AG04450 (cell line): ENCODE measurements at places on chromosomes 2 and 18. TPM values are rescaled to one million over a fixed set of nuclear protein-coding genes. Genes with fewer than 3 reads are reported as not detected.

B3GNT7 gene
- polyA plus RNA-seq, result 0.02 and 0.06 TPM in 2 replicates

SP9 gene
- not detected in 2 replicates for polyA plus RNA-seq

REG3G gene
- not detected in 2 replicates for polyA plus RNA-seq

CNGA3 gene
- not detected in 2 replicates for polyA plus RNA-seq

PPP1R7 gene
- polyA plus RNA-seq, result 73.9 and 99.0 TPM in 2 replicates

GRCh38 chr2:39188960-39189494 lies 54.7 kb downstream of the CDKL4 start:
- no peak for DNase-seq

DNA sequence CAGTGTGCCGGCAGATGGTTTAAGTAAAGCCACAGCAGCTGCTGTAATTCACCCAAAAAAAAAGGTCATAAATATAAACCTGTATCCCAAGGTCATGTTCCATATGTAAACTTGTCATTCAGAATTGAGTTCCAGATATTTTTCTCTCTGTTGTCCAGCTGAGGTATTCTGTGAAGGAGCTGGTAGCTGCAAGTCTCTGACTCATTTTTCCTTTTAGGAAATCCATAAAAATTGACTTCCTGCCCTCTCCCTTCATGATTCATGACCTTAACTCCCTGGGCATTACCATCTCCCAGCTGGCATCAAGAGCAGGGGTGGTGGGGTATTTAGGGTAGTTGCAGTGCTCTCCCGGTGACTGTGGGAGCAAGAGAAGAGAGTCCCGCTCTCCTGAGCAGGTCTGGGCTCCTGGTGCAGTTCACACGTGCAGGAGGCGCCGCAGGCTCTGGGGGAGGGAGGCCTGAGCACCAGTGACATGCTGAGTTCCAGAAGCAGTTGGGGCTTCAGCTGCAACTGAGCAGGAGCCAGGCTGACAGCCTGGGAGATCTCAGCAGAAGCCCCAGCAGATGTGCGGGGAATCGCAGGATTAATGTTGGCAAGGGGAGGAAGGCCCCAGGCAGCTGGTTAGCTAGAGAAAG lies 192.6 kb downstream of the MGAT5 start:
- DNase-seq, result peak; percentile 6

DNA sequence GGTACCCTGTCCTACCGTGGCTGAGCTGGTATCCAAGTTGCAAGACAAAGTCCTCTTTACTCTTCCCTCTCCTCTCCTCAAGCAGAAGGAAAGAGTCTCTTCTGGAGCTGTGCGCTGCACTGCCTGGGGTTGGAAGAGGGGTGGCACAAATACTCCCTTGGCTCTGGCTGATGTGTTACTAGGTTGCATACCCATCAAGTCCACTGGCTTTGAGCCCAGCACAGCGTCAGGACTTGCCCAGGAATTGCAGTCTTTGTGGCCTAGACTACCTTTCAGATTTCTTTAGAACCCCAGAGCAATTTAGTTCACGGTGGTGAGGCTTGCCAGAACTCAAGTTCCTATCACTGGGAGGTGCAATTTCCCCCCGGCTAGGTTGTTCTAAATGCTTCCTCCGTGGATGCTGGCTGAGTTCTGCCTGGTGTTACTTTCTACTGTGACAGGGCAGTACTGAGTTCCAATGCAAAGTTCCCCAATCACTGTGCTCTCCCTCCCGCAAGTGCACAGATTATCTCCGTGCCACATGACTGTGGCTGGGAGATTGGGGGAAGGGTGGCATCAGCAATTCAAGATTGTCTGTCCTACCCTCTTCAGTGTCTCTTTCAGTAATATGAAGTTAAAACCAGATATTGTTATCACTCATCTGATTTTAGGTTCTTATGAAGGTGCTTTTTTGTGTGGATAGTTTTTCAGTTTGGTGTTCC lies 13.4 kb downstream of the MYO3B start:
- no peak for DNase-seq
